ENCODE measurements at places on chromosomes 12 and 14.

- DNase-seq = no peak
Measured at GRCh38 chr12:49869816-49870500, 27.1 kb upstream of the BCDIN3D start.

DNA sequence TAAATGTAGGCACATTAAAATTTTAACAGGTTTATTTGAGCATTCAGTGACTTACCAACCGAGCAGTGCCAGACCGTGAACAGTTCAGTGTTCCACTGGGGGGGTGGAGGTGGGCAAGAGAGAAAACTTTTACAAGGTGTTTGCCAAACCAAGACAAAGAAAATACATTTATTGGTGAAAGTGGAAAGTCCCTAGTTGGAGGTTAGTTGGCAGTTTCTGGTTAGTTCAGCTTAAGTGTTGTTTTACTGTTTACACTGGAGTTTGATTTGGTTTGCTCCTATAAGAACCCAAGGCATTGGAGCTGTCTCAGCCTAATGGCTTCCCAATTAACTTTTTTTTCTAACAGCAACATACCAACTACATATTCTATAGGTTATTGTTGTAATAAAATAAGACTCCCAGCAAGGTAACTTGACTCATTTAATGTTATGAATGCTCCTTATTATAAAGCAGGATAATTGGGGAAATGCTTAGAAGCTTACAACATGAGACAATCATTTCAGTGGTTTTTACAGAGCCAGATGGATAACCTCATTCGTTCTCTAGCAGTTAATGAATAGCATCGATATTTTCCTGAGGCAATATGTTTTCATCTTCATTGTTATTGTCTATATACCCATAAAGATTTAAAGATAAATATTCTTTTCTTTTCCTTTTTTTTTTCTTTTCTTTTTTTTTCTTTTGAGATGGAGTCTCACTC lies 115.8 kb downstream of the ETNK1 start:
- DNase-seq = no peak

DNA sequence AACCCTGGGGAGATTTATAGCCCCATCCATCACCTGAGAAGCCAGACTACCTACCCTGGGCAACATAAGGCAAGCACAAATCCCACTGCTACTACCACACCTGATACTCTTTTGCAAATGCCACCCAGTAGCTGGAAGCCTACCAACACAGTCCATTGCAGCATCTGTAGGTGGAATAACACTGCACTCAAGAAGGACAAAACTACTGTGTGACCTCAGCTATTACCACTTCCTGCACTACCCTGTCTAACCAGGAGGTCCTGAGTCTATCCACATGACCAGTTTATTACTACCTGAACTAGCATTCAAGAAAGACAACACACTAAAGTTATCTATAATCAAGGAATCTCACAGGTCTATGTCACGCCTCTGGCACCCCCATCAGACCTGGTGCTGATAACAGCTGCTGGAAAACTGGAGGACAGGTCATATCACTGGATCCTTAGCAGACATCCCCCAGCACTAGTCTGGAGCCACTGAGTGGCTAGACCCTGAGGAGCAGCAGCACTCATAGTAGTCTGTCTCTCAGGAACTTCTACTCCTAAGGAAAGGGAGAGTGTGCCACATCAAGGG lies 2.9 kb upstream of the CLEC1A start:
- DNase-seq = no peak

GRCh38 chr14:22888662-22889061 lies 5.6 kb downstream of the REM2 start:
- no peak for DNase-seq

DNA sequence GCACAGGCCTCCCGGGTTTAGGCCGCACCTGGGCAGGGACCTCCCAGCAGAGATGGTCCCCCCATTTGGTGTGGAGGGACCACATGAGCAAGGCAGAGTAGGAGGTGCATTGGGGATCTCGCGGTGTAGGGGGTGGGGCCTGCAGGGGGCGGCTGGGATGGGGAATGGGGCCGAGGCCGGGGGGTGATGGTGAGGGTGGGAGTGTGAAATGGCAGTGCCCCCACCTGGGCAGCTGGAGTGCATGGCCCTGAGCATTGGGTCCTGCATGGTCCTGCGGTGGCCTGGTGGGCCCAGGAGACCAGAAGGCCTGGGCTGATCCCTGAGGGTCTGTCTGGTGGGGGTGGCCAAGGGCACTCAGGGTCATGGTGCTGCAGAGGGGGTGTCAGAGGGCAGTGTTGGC lies 111.8 kb downstream of the KIF26A start:
- no peak for DNase-seq

- no peak for DNase-seq
Measured at GRCh38 chr14:104878582-104878981, 13.5 kb downstream of the CEP170B start.

- DNase-seq = no peak
Measured at GRCh38 chr12:128947209-128947608, 93.9 kb downstream of the GLT1D1 start.

DNA sequence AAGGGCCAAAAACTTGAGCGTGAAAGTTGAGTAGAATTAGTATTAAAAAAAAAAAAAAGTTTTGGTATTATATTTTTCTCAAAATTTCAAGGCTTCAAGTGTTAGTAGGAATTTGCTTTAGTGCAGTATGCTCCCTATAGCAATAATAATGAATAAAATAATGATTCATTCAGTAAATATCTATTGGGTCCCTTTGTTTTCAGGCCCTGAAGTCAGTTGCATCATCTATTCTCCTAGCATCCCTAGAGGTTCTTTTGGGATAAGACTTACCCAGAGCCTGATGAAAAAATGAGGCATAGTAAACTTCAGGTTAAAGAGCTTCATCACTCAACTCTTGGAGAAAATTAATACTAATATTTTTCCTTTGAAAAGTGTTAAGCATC lies 1.1 kb downstream of the KMT5A start:
- DNase-seq = no peak

DNA sequence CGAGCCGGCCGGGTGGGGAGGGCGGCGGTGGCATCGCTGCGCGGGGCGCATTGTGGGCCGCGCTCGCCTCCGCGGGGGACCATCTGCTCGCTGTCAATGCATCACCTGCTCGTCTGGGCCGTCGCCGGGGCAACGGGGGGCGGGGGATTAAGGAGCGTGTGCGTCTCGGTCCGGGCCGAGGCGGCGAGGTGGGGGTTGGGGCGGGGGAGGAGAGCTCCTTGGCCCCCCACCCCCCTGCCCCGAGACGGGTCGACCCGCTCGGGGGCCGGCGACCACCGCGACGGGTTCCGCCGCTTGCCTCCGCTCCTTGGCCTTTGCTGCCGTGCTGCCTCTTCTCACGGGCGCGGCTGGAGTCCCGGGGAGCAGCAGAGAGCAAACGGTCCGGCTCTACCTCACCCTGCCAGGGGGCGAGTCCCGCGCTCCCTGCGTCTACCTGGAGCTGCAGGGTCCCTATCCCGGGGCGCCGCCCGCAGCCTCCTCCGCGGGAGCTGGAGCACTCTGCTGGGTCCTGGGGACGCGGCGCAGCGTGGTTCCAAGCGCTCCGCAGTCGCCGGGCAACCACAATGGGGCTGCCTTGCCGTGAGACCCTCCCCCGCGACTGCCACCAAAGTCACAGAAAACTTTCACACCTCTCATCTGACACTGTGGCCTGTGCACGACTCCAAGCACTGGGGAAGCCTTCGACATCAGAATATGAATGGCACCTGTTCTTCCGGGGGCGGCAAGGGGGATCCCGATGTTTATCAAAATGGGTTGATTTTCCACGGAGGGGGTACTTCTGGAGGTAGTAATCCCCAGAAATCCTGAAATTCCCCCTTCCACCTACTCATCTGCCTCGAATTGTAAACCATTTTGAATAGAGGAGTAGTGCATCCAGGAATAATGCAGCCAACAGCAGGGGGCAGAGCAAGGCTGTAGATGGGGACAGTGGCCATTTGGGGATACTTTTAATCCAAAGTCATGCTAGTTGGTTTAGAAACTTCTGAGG lies at the start of gene C12orf42:
C12orf42 (minus strand) TSS at position 500 of the 988 bp plus-strand sequence. CDS start 17,542 bp downstream, outside the sequence.
- peak; percentile 73 for DNase-seq

DNA sequence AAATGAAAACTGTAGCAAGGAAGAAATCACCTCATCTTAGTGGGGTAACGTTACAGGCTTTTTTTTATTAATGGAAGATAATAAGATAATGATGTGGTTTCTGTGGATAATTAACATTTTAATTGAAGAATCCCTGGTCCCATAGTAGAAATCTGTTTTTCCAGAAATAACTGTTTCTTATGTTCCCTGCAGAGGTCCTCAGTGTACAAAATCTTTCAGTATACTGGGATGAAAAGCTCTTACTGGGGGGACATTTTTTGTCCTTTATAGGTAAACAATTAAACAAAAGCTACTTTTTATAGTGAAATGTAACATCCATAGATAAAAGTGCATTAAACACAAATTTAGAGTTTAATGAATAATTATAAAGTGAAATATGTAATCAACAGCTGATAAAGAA lies 312.2 kb downstream of the ATXN7L3B start:
- DNase-seq = no peak

- DNase-seq = peak; percentile 51
Measured at GRCh38 chr14:69475194-69475818, 9.2 kb upstream of the PLEKHD1 start.

- no peak for DNase-seq
Measured at GRCh38 chr12:69872804-69873203, 47.8 kb downstream of the MYRFL start.

DNA sequence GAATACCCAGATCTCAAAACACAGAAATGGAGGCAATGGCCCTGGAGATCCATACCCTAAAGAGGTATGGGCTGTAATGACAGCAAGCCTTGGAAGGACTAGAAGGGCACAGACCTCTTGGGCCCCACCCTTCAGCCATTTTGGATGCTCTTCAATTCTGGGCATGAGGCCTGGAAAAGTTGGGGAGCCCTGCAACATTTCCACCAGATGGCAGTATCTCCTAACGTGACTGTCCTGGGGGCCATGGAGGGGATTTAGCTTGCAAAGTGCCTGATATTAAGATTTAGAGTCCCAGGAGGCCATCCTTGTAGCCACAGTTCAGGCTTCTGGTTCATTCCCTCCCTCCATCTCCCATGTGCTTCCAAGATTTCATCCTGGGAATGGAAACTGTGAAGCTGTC lies 30.2 kb downstream of the KCNA5 start:
- no peak for DNase-seq

DNA sequence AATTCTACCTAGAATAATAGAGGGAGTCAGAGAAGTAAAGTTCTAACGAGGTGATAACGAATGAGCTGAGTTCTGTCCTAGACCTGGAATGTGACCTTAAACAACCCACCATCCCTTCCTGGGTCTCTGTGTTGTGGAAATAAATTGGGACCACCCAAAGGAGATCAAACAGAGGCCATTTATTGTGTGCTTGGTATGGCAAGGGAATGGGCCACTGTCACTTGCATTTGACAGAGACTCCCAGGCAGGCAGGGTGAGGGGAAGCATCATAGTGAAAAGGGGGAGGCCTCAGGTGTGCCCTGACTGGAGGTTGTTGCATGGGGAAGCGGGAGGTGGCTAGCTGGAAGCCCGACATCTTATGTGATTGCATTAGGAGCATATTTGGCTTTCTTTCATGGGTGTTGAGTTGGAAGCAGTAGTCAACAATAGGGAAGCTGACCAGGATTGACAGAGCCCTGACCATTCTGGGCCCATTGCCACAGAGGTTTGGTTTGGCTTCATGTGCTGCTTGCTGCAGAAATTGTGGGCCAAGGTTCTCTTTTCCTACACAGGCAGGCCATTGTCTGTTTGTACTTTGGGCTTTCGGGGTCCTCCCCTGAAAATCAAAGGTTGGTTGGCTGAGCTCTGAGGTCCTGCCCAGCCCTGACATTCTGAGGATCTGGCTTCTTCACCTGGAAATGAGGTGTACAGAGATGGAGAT lies 17.6 kb upstream of the FAM181A start:
- DNase-seq = no peak

DNA sequence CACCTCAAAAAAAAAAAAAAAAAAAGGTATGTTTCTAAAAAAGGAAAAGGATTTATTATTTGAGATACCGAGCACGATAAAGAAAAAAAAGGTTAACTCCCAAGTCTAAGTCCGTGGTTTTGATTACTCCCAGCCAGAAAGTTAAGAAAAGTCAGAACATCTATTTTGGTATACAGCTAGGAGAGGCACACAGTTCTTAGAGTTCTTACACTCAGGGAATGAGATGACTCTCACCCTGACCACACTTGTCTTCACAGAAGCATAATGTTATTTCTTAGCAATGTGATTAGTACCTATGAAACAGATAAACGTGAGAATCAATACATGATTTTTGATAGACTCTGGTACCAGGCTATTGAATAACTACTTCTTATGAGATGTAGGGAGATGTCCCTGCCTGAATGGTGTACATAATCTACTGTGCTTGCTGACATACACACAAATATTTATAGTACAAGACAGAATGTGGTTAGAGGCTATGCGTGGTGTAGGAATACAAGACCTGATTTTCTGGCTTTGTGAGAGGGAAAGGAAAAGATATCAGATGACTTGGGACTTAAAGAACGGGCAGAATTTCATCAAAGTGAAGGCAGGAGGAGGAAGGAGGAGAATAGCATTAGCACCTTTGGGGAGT lies 31.6 kb downstream of the LIMA1 start:
- DNase-seq = no peak

GRCh38 chr14:81625343-81625742 lies 91.7 kb upstream of the SEL1L start:
- DNase-seq = peak; percentile 53

GRCh38 chr12:109833307-109834189 lies at the start of gene TRPV4:
Gene TRPV4 (minus strand): TSS chr12:109833398. CDS start chr12:109814796, 18,602 bp downstream.
- no peak for DNase-seq

GRCh38 chr14:60658211-60658690 lies 9.0 kb upstream of the SIX1 start:
- no peak for DNase-seq

- no peak for DNase-seq
Measured at GRCh38 chr12:54131641-54132280, 57.0 kb downstream of the SMUG1 start.

GRCh38 chr12:116434155-116435011 lies 124.8 kb upstream of the MAP1LC3B2 start:
- DNase-seq = no peak

DNA sequence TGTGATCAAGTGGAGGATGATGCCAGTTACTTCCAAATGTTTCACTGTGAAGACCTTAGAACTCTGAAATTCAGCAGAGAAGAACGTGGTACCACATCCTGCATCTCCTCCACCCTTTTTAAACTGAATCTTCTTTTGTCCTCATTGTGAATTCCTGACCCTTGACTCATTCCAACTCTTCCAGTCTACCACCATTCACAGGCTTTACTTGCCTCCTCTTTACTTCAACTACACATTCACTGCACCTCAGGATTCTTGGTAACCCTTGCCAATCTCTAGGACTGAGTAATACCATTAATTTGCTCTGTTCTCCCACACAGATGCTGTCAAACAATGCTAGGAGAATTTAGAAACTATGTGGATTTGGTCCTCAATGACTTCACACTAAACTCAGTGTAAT lies 37.3 kb downstream of the PPP1R12A start:
- no peak for DNase-seq

- DNase-seq = no peak
Measured at GRCh38 chr14:103625356-103626095, 3.5 kb upstream of the KLC1 start.

GRCh38 chr14:33307691-33308251 lies 369.1 kb downstream of the NPAS3 start:
- DNase-seq = peak; percentile 99

- no peak for DNase-seq
Measured at GRCh38 chr12:80622271-80622670, 85.2 kb upstream of the MYF6 start.

GRCh38 chr12:1517007-1517406 lies 77.4 kb downstream of the FBXL14 start:
- peak; percentile 30 for DNase-seq

All from NCI-H1092 treated with DMSO at 0.1 percent for 48 hours (cell line).